ENCODE measurements at places on chromosomes 12 and 14. TPM values are rescaled to one million over a fixed set of nuclear protein-coding genes. Genes with fewer than 3 reads are reported as not detected.

NRL gene
- 1.0 TPM for total RNA-seq

LPAR5 gene
- total RNA-seq = 4.0 TPM

SIRT4 gene
- 1.9 TPM for total RNA-seq

MDM2 gene
- 99.8 TPM for total RNA-seq

KRT6C gene
- total RNA-seq = not detected

RNASE1 gene
- total RNA-seq = 885 TPM

CD163 gene
- total RNA-seq = 817 TPM

TMEM119 gene
- 9.9 TPM for total RNA-seq

TMEM233 gene
- 0.82 TPM for total RNA-seq

SERPINA9 gene
- not detected for total RNA-seq
